ENCODE measurements at places on chromosomes 2 and 18. TPM values are rescaled to one million over a fixed set of nuclear protein-coding genes. Genes with fewer than 3 reads are reported as not detected.

DNA sequence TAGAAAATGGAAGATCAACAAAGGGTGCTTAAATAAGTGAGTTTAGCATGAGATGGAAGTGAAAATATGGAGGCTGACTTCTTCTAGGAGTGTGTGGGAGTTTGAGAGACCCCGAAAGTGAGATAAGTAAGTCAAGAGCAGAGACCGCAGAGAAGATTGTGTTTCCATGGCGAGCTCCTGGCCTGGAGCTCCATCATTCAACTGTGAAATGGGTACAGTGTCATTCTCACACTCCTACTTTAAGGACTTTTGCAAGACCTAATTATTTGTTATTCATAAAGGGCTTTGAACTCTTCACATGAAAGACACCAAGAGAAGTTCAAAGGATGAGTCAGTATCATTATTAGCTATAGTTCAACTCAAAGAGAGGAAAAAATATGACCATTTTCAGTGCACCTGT lies 134.2 kb upstream of the PIK3C3 start:
- H3K4me1 ChIP-seq, result no peaks in the 10 kb centered on the region
- no peaks in the 10 kb centered on the region for H3K27me3 ChIP-seq
- H3K4me3 ChIP-seq, result no peak overlapping the region
- DNase-seq, result no peak
- no peaks in the 10 kb centered on the region for H3K36me3 ChIP-seq
- H3K27ac ChIP-seq, result no peak overlapping the region

DNA sequence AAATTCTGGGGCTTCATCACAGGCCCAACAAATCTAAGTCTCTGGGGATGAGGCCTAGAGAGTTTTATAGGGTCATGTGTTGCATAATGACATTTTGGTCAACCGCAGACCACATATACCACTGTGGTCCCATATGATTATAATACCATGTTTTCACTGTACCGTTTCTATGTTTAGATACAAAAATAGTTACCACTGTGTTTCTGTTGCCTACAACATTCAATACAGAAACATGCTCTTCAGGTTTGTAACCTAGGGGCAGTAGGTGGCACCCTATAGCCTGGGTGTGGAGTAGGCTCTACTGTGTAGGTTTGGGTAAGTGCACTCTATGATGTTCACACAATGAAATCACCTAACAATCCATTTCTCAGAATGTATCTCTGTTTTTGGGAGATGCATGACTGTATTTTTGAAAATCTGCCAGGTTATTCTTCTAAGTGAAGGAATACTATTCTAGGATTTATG lies 485.2 kb downstream of the PTPRM start:
- H3K4me3 ChIP-seq, result no peak overlapping the region
- DNase-seq, result no peak
- no peaks in the 10 kb centered on the region for H3K27me3 ChIP-seq
- H3K27ac ChIP-seq, result no peak overlapping the region

DNA sequence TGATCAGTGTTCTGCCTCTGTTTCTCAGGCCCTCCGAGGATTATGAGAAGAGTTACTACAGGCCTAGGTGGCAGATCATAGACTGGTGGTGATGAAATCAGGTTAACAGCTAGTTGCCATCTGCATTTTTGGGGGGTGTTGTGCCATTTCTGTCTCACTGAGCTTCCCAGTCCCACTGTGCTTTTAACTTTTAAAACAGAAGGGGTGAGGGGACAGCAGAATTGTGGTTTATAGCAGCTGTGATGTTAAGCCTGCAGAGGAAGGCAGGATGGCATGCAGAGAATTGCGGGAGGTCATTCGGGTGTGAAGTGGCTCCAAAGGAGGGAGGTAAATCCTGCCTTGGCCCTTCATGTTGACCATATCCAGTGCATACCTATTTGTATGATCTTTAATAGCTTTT lies 5.0 kb downstream of the CAB39 start:
- H3K4me3 ChIP-seq, result no peak overlapping the region
- H3K4me1 ChIP-seq, result no peaks in the 10 kb centered on the region
- DNase-seq, result no peak
- no peaks in the 10 kb centered on the region for H3K27me3 ChIP-seq
- no peaks in the 10 kb centered on the region for H3K36me3 ChIP-seq

The TRAK2 gene
- total RNA-seq, result 62.2 TPM

The PTPN4 gene
- total RNA-seq, result 38.7 TPM

- peak overlapping the region; percentile 33 for H3K27ac ChIP-seq
- peak; percentile 44 for DNase-seq
- H3K4me3 ChIP-seq, result no peak overlapping the region
- peaks cover 5% of the 10 kb centered on the region for H3K4me1 ChIP-seq
- no peaks in the 10 kb centered on the region for H3K27me3 ChIP-seq
- no peaks in the 10 kb centered on the region for H3K36me3 ChIP-seq
Measured at GRCh38 chr2:240959941-240960308, 38.5 kb upstream of the SNED1 start.

The PAIP2B gene
- total RNA-seq, result 6.9 TPM

The MDH1B gene
- 0.64 TPM for total RNA-seq

- no peaks in the 10 kb centered on the region for H3K36me3 ChIP-seq
- DNase-seq, result no peak
- H3K27me3 ChIP-seq, result no peaks in the 10 kb centered on the region
- H3K4me1 ChIP-seq, result no peaks in the 10 kb centered on the region
Measured at GRCh38 chr2:33497221-33497650, 20.8 kb downstream of the RASGRP3 start.

The COL4A4 gene
- total RNA-seq, result 1.6 TPM

GRCh38 chr2:201343559-201343958 lies 13.6 kb downstream of the FLACC1 start:
- H3K27ac ChIP-seq, result no peak overlapping the region
- no peaks in the 10 kb centered on the region for H3K4me1 ChIP-seq
- no peaks in the 10 kb centered on the region for H3K27me3 ChIP-seq
- H3K36me3 ChIP-seq, result no peaks in the 10 kb centered on the region
- H3K4me3 ChIP-seq, result no peak overlapping the region
- DNase-seq, result no peak

- no peak overlapping the region for H3K27ac ChIP-seq
- no peak overlapping the region for H3K4me3 ChIP-seq
- H3K4me1 ChIP-seq, result no peaks in the 10 kb centered on the region
- no peaks in the 10 kb centered on the region for H3K36me3 ChIP-seq
- H3K27me3 ChIP-seq, result no peaks in the 10 kb centered on the region
Measured at GRCh38 chr2:58065248-58065647, 18.6 kb downstream of the VRK2 start.

The ASB18 gene
- total RNA-seq, result not detected

The CD8B2 gene
- 0.29 TPM for total RNA-seq

DNA sequence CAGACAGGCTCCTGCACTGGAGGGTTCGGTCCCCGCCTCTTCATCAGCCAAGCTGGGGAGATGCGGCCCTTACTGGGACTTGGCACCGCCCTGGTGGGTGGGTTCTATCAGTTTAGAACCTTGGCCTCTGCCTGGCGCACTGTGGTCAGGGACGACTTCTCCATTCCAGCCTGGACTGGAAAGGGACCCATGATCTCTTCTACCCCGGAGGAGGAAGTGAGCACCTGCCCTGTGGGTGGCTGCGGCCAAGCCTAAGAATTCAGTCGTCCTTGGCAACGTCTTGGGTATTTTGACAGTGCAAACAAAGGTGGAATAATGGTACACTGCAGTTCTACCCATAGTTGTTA lies 106.9 kb upstream of the CD302 start:
- no peaks in the 10 kb centered on the region for H3K27me3 ChIP-seq
- H3K4me3 ChIP-seq, result peak overlapping the region; percentile 68
- no peaks in the 10 kb centered on the region for H3K4me1 ChIP-seq
- H3K36me3 ChIP-seq, result no peaks in the 10 kb centered on the region
- H3K27ac ChIP-seq, result peak overlapping the region; percentile 84

The RAD51AP2 gene
- under 0.01 TPM for total RNA-seq

The CDK15 gene
- total RNA-seq, result 2.2 TPM

DNA sequence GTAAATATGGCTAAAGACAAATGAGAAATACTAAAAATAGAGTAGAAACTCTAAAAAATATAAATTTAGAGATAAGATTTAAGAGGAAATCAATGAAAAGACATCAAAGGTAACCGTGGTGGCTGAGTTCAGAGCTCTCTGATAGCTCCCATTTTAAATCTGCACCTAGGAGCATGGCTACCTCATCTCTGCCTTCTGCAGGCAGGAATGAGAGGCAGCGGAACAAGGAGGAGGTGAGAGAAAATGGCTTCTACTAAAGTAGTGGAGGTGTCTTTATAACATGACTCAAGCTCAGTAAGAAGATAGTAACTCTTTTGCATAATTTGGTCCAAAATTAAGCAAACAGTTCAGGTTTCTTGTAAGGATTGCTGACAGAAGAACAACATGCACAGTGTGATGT lies 758.7 kb upstream of the FSHR start:
- no peak for DNase-seq
- no peaks in the 10 kb centered on the region for H3K27me3 ChIP-seq
- H3K36me3 ChIP-seq, result no peaks in the 10 kb centered on the region
- H3K27ac ChIP-seq, result peak overlapping the region; percentile 86

DNA sequence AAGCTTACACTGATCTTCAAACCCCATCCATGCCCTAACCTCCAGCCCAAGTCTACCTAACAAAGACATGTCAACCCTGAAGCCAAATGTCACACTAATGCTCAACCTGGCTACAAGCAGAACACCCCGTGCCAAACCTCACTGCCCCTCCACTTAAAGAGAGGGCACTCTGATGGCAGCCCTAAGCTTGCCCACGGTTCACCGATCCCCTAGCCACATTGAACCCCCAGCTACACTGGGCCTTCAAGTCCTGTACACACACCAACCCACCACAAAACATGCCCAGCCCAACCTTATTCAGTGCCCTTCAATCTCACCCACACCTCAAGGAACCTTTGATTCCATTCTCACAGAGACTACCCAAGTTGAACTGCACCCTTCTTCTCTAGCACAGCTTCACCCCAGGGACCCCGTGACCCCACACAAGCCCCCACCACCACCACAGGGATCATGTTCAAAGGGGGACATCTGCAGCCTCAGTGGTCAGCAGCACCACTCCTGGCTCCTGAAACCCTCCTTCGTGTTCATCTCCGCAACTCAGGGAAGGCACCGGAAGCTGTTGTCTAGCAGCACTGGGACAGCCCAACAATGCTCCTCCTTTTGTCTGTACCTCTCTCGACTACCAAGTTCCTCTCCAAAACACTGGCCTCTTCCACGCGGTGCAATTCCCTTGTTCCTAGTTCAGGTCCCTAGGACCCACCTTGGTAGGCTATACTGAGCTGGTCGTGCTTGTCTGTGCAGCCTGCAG lies 218.8 kb downstream of the CYP26B1 start:
- H3K4me3 ChIP-seq, result no peak overlapping the region
- no peaks in the 10 kb centered on the region for H3K36me3 ChIP-seq
- no peaks in the 10 kb centered on the region for H3K4me1 ChIP-seq
- no peak overlapping the region for H3K27ac ChIP-seq

DNA sequence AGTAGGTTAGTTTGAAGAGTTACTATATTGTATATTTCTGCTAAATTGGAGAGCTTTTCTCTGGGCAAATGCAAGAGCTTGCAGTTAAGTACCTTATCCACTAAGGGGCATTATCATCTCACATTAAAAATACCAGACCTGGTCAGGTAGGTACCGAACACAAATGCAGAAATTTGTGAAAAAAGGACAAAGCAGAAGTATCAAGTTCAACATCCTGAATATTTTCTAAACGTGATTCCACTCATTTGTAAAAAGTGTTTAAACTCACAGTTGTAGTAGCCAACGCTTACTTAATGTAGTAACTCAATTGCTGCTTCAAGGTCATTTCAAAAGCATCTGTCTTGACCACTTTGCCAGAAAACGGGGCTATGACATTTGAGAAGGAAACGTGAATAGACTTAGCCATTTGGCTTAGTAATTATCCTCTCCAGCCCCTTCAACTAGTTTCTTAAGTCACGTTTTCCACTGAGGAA lies 52.1 kb downstream of the CYRIA start:
- no peaks in the 10 kb centered on the region for H3K27me3 ChIP-seq
- no peak for DNase-seq
- H3K4me1 ChIP-seq, result peaks cover 4% of the 10 kb centered on the region
- H3K27ac ChIP-seq, result no peak overlapping the region
- no peak overlapping the region for H3K4me3 ChIP-seq

- no peaks in the 10 kb centered on the region for H3K27me3 ChIP-seq
- DNase-seq, result no peak
- H3K36me3 ChIP-seq, result no peaks in the 10 kb centered on the region
- no peak overlapping the region for H3K27ac ChIP-seq
- no peaks in the 10 kb centered on the region for H3K4me1 ChIP-seq
- H3K4me3 ChIP-seq, result no peak overlapping the region
Measured at GRCh38 chr2:36271266-36271665, 84.3 kb upstream of the CRIM1 start.

- H3K36me3 ChIP-seq, result no peaks in the 10 kb centered on the region
- H3K27ac ChIP-seq, result no peak overlapping the region
- no peak for DNase-seq
Measured at GRCh38 chr18:23138471-23138870, 3.2 kb downstream of the CABLES1 start.

The C1QL2 gene
- not detected for total RNA-seq

- no peak overlapping the region for H3K4me3 ChIP-seq
- DNase-seq, result no peak
- H3K27ac ChIP-seq, result no peak overlapping the region
- H3K27me3 ChIP-seq, result no peaks in the 10 kb centered on the region
- no peaks in the 10 kb centered on the region for H3K4me1 ChIP-seq
- H3K36me3 ChIP-seq, result no peaks in the 10 kb centered on the region
Measured at GRCh38 chr18:7872569-7872968, 305.5 kb downstream of the PTPRM start.

GRCh38 chr2:99242151-99242550 lies 13.3 kb downstream of the LYG2 start:
- H3K36me3 ChIP-seq, result no peaks in the 10 kb centered on the region
- no peaks in the 10 kb centered on the region for H3K27me3 ChIP-seq
- H3K27ac ChIP-seq, result no peak overlapping the region
- no peak overlapping the region for H3K4me3 ChIP-seq

GRCh38 chr2:128720080-128721022 lies 401.7 kb upstream of the HS6ST1 start:
- DNase-seq, result no peak
- no peak overlapping the region for H3K4me3 ChIP-seq
- no peaks in the 10 kb centered on the region for H3K4me1 ChIP-seq
- no peak overlapping the region for H3K27ac ChIP-seq
- H3K36me3 ChIP-seq, result no peaks in the 10 kb centered on the region
- H3K27me3 ChIP-seq, result no peaks in the 10 kb centered on the region

The RTP5 gene
- not detected for total RNA-seq

- no peaks in the 10 kb centered on the region for H3K4me1 ChIP-seq
- no peak overlapping the region for H3K4me3 ChIP-seq
- H3K27me3 ChIP-seq, result no peaks in the 10 kb centered on the region
- DNase-seq, result no peak
- H3K27ac ChIP-seq, result no peak overlapping the region
Measured at GRCh38 chr18:43680096-43680495, 402.8 kb upstream of the SYT4 start.

The SP100 gene
- total RNA-seq, result 157 TPM

The NT5DC4 gene
- total RNA-seq, result not detected

The RGPD4 gene
- not detected for total RNA-seq

DNA sequence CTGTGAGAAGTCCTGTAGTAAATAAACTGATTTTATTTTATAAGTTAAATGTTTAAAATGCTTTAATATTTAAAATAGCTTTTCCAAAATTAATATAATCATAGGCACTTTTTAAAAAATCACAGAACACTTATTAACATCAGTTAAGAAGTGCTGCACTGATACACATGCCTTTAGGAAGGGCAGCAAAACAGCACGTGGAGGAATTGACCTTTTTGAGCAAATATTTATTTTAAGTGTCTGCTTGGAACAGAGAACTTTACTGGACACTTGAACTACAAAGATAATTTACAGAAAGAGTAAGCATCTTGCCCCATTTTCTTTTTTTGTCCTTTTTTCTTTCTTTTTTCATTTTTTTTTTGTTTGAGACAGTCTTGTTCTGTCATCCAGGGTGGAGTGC lies 87.7 kb upstream of the NARS1 start:
- H3K27ac ChIP-seq, result no peak overlapping the region
- H3K4me1 ChIP-seq, result peaks cover 7% of the 10 kb centered on the region
- no peaks in the 10 kb centered on the region for H3K36me3 ChIP-seq
- H3K27me3 ChIP-seq, result no peaks in the 10 kb centered on the region
- no peak for DNase-seq
- no peak overlapping the region for H3K4me3 ChIP-seq

All from breast epithelium (tissue), 4 donors.